ENCODE measurements at places on chromosomes 12 and 14.

GRCh38 chr12:114392909-114393308, 13.0 kb downstream of the TBX5 start:
- no peak for DNase-seq

GRCh38 chr14:23481362-23481970, 12.0 kb downstream of the NGDN start:
- DNase-seq, result no peak

DNA sequence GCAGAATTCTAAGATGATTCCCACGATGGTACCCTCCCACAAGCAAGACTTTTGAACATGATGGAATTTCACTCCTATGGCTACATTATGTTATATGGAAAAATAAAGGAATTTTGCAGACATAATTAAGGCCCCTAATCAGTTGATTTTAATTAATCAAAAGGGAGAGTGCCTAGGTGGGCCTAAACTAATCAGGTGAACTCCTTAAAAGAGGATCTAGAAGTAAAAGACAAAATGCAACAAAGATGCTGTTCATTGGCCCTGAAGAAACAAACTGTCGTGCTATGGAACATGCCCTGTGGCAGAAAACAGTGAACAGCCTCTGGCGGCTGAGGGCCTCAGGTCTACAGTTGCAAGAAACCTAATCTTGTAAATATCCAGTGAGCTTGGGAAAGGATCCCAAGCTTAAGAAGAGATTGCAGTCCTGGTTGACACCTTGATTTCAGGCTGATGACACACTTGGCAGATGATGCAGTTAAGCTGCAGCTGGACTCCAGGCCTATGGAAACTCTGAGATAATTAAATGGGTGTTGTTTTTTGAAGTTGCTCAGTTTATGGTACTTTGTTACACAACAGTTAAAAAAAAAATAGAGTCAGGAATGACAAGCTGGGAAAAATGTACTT, 13.8 kb downstream of the TMCC3 start:
- no peak for DNase-seq

DNA sequence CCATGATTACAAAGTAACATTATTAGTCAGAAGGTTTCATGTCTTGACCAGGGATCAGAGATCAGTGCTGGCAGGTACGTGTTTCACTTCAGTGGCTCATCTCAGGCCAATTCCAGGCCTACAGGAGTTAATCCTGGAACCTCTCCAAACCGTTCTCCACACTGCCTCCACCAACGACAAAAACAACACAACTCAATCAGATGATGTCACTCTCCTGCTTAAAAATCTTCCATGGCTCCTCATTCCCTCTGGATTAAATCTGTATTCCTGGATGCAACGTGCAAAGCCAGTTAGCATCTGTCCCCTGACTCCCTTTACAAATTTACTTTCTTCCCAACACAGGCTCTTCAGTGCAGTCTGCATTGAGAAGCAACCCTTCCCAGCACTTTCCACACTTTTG, 34.3 kb upstream of the TXNRD1 start:
- no peak for DNase-seq

GRCh38 chr12:52027085-52027843, 20.5 kb downstream of the TAMALIN start:
- DNase-seq, result no peak
